ENCODE measurements at places on chromosomes 11 and 22. TPM values are rescaled to one million over a fixed set of nuclear protein-coding genes. Genes with fewer than 3 reads are reported as not detected.

SLC43A3 gene
- 84.7 TPM for total RNA-seq

C22orf42 gene
- not detected for total RNA-seq

DNA sequence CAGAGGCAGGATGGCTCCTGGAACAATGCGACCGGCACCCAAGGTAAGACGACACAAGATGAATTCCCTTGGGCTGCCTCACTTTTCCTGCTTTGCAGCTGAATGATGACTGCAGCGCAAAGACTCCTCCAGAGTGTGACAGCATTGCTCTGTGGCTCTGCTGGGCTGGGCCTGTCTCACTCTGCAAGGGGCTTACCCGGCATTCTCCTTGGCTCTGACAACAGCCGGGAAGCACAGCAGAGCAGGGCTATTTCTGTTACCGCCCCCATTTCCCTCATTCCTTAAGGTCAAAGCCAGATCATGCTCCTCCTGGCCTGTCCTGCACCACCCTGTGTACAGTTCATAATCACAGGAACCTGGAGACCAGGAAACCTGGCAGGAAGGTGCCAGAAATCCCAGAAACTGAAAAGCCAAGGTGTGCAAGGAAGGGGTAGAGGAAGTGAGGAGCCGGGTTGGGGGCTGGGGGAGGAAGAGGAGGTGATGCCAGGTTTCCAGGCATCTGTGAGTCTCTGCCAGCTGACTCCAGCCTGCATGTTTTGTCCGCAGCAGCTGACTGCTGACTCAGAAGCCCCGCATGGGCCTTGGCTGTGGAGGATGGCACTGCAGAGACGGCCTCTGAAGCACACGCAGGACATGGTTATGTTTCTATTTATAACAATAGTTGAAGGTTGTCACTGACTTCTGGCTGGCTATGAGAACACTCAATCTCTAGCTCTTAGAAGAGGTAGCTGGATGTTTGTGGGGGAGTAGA is 113.6 kb downstream of the MICAL3 start:
- peak; percentile 92 for DNase-seq

- no peak for DNase-seq
Measured at GRCh38 chr11:113387605-113388211, at the start of gene ANKK1. TSS of gene ANKK1 (plus strand) at chr11:113387779. CDS start at chr11:113387885, 106 bp downstream.

DNA sequence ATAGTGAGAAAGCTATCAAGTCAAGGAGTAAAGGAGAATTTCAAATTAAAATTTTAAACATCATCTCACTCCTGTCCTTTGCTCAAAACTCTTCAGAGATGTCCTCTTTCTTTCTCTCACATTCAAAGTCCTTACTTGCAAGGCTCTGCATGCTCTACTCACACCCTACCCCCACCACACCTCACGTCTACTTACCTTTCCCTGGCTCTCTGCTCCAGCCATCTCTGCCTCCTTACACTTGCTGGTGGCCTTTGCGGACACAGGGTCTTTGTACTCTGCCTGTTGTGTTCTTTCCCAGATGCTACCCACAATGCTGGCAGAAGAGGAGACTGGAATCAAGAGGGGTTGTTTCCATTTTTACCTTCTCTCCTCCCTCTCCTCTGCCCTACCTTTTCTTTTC is 405.2 kb downstream of the INSC start:
- DNase-seq: no peak

- no peak for DNase-seq
Measured at GRCh38 chr11:3747704-3748103, 49.6 kb downstream of the NUP98 start.

GRCh38 chr11:118820412-118821357 is 29.7 kb upstream of the DDX6 start:
- DNase-seq: peak; percentile 84

DNA sequence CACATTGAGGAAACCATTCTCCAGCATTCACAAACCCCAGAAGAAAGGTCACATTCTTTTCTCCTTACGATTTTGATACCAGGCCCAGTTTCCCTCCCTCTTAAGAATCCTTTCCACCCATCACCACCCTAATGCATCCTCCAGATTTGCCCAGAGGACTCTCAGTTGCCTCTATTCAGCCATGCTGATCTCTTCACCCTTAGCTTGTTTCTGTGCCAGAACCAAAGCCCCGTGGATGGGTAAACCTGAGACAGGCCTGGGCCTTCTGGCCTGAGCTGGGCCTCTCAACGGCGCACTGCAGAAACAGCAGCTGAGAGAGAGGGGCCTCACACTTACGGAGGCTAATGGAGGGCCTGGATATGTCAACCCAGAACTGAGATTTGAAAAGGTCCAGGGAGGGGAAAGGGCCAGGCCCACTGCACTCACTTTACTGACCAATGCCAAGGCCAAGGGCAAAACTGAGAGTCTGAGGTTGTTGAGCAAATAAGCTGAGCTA is 32.2 kb upstream of the OAF start:
- peak; percentile 58 for DNase-seq

- DNase-seq: no peak
Measured at GRCh38 chr11:77522215-77522614, 48.3 kb upstream of the PAK1 start.

- DNase-seq: no peak
Measured at GRCh38 chr22:20065896-20066616, 14.0 kb upstream of the DGCR8 start.

GRCh38 chr11:104164028-104164520 is at the start of gene PDGFD:
TSS of gene PDGFD (minus strand) at chr11:104164147.
- DNase-seq: peak; percentile 85

- no peak for DNase-seq
Measured at GRCh38 chr22:28956506-28956905, 73.1 kb downstream of the ZNRF3 start.

- no peak for DNase-seq
Measured at GRCh38 chr11:128155590-128155989, 431.8 kb downstream of the ETS1 start.

Measured in posterior vena cava (tissue), 2 donors.